Activated CD4-positive, alpha-beta T cell treated with anti-CD3 and anti-CD28 coated beads, Interleukin-2, Interleukin-6, amounts not matched to agents 100 ng/mL and 50 ng/mL, durations not matched to agents 16 hours and 8 hours (primary cell): ENCODE measurements at places on chromosomes 2 and 18.

GRCh38 chr2:30684516-30684915 lies 122.7 kb downstream of the CAPN13 start:
- no peak for DNase-seq

- no peak for DNase-seq
These were observed 250.5 kb upstream of the MYT1L start for GRCh38 chr2:2581331-2582159.

- DNase-seq: no peak
These were observed 24.9 kb upstream of the TGIF1 start for GRCh38 chr18:3425030-3425429.

- peak; percentile 92 for DNase-seq
These were observed 46.1 kb upstream of the PLB1 start for GRCh38 chr2:28449488-28450395.

DNA sequence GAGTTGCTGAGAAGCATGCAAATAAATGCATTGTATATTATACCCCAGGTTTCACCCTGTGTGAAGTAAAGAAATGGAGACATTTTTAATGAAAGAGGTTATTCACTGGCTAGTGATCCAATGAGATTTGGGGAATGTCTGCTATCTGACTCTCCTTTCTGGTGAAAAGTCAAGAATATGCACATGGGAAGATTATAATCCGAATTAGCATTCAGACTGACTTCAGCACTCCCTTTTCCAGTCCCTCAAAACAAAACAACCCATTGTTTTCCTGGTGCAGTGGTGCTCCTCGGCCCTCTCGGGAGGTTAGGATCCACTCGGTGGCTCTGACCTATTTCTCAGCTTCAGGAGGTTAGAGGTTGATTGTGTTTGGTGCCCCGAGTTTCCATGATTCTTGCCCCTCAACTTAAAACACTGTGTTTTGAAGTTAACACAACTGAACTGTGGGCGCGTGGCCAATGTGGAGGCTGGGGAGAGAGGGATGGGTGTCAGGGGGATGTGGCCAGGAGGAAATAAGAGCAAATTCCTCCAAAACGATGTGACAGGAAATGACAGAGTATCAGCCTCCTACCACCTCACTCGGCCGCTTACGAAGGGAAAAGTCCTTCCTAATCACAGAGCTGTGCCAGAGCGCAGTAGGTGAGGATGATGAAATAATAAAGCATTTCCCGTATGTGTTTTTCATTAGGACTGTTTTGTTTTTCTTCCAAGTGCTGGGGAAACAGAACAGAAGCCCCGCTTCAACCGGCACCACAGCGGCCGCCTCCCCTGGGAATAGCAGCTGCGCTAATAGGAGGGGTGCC lies 440.1 kb downstream of the MTX2 start:
- no peak for DNase-seq

DNA sequence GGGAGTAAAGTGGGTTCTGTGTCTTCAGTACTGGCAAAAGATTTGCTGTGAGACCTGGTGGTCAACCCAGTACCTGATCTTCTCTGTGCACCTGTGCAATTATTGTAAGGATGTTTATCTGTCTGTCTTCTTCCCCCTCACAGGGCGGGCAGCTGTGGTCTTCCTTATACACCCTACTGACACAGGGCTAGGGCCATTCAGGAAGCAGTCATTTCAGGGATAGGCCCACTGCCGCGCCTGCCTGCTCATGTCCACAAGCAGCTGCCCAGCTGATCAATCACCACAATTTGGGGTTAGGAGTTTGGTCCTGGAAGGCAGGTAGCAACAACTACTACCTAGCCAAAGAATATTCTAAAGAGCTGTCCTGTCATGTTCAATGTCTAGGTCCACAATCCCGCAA lies 1.2 kb upstream of the CNNM4 start:
- DNase-seq: no peak

DNA sequence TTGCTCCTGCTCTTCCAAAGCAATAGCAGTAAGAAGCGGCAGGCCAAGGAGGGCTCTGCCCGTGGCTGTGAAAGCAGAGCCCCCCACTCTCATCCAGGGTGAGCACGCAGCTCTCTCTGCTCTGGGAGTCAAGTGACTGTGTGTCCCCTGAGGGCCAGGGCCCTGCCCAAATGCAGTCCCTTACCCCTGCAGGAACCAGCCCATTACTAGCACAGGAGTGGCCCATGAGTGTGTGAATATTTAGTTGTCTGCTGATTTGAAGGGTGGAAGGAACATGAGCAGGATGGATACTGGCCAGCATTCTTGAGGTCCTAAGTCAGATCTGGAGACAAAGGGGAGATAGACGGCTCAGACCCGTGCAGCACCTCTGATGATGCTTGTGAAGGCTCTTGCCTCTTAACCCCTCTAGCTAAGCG lies 69.7 kb upstream of the FOSL2 start:
- DNase-seq: no peak

GRCh38 chr2:46697830-46698323 lies 217.7 kb downstream of the MCFD2 start:
- no peak for DNase-seq

- DNase-seq: no peak
These were observed 35.9 kb downstream of the PTGR3 start for GRCh38 chr18:75173125-75173432.
